ENCODE measurements at places on chromosomes 3 and 15.

DNA sequence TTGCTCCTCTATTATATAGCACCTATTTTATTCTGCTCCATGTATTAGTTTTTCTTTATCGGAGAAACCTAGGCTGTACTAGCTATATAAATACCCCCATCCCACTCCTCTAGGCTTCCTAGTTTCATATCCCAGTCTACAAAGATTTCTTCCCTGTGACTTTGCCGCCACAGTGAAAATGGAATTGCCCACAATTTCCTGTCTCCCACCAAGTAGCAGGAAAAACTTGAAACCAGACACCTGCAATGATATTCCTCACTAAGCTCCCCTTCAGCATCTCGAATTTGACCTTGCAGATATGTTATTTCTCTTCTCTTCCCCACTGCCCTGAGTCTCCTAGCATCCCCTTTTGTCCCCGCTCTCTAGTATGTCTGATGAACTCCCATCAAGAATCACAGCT lies 685.8 kb upstream of the CCDC54 start:
- DNase-seq, result no peak
- no peaks in the 10 kb centered on the region for H3K4me1 ChIP-seq
- no peaks in the 10 kb centered on the region for H3K36me3 ChIP-seq

GRCh38 chr3:65277798-65278197 lies 590.0 kb upstream of the ADAMTS9 start:
- H3K4me3 ChIP-seq, result no peak overlapping the region
- H3K27ac ChIP-seq, result no peak overlapping the region
- no peaks in the 10 kb centered on the region for H3K4me1 ChIP-seq
- DNase-seq, result peak; percentile 28

GRCh38 chr3:98022978-98023820 lies 11.9 kb downstream of the GABRR3 start:
- no peaks in the 10 kb centered on the region for H3K27me3 ChIP-seq
- peaks cover 11% of the 10 kb centered on the region for H3K4me1 ChIP-seq
- no peaks in the 10 kb centered on the region for H3K36me3 ChIP-seq
- H3K27ac ChIP-seq, result no peak overlapping the region
- DNase-seq, result peak; percentile 89
- no peak overlapping the region for H3K4me3 ChIP-seq

- DNase-seq, result no peak
- no peaks in the 10 kb centered on the region for H3K4me1 ChIP-seq
- H3K36me3 ChIP-seq, result no peaks in the 10 kb centered on the region
- H3K4me3 ChIP-seq, result no peak overlapping the region
- no peak overlapping the region for H3K27ac ChIP-seq
Measured at GRCh38 chr3:42314411-42314810, 48.4 kb upstream of the CCK start.

DNA sequence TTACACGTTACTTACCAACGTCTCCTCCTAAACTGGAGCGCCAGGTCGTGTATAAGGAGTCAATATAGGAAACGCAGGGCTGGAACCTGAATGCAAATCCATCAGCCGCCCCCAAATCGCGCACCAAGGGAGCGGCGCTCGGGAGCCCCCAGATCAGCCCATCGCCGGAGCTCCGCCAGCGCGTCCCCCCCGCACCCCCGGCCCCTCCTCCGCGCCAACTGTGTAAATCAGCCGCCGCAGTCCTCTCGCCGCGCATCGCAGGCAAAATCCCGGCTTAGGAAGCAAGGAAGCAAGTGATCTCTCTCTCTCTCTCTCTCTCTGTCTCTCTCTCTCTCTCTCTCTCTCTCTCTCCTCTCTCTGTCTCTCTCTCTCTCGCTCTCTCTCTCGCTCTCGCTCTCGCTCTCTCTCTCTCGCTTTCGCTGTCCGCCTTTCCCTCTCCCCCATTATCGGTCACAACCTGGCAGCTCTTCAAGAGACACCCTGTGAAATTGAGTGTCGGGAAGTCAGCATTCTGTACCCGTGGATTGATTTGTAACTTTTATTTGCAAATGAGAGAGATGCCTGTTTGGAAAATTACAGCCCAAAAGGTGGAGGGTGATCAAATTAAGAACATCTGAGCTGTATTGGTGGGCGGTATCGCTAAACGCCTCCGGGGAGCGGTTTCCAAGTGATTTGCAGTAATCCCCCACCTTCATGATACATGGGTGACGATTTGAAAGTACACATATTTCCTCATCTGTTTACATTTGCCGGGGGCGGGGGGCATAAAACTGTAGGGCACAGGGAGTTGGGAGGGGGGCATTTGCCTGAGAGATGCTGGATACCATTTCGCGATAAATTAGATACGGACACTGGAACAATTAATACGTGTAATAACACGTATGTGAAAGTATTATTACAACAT lies 645 bp upstream of the SLITRK3 start:
- H3K4me1 ChIP-seq, result peaks cover 13% of the 10 kb centered on the region
- DNase-seq, result peak; percentile 14
- peak overlapping the region; percentile 52 for H3K4me3 ChIP-seq
- peaks cover 79% of the 10 kb centered on the region for H3K27me3 ChIP-seq
- no peak overlapping the region for H3K27ac ChIP-seq
